ENCODE measurements at places on chromosomes 1 and 21. TPM values are rescaled to one million over a fixed set of nuclear protein-coding genes. Genes with fewer than 3 reads are reported as not detected.

GRCh38 chr1:87007323-87007722 lies 92.9 kb downstream of the HS2ST1 start:
- no peak for DNase-seq

DNA sequence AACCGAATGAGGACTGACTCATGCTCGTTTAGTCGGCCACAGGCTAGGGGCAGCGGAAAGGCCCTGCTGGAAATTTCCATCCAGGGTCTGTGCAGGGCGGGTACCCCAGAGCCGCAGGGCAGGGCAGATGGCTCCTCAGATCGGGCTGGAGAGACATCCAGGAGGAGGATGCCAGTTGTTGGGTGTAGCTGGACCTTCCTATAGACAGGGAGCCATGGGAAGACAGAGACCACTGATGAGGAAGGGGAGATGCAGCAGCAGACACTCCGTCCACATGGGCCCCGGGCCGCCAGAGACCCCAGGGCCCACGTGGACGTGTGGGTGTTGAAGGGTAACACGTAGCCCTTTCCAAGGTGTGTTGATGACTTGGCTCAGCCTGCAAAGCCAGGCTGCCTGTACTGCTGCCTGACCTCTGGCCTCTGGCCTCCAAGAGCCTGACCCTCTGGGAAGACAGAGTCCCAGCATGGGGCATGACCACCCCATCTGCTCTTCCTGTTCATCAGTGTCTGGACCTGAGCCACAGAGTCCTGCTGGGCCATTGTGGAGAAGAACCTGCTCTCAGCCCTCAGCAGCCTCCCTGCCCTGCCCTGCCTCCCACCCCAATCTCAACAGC lies 4.8 kb downstream of the GNG4 start:
- DNase-seq: no peak

GRCh38 chr1:157403203-157403602 lies 149.1 kb downstream of the FCRL5 start:
- DNase-seq: no peak

- no peak for DNase-seq
Measured at GRCh38 chr1:153648000-153648643, 10.4 kb upstream of the SNAPIN start.

GRCh38 chr1:63475761-63476160 lies 47.3 kb downstream of the ITGB3BP start:
- no peak for DNase-seq

DNA sequence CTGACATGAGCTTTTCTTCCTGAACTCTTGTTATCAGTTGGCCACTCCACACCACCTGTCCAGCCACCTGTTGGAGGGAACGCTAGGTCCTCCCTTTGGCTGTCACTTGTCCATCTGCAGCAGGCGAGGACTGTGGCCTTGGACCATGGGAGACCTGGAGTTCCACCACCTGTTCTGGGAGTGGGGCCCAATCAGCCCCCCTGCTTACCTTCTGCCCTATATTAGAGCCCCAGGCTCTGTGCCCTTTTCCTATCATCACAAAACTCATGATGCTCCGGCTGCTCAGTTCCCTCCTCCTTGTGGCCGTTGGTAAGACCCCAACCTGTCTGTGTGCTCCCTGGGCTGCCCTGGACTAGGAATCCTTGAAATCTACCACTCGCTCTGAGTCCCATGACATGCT lies at the start of gene CELA3A:
Gene CELA3A (plus strand): TSS at position 249 of the 400 bp plus-strand sequence. CDS start 18 bp downstream, at position 267.
- no peak for DNase-seq

DNA sequence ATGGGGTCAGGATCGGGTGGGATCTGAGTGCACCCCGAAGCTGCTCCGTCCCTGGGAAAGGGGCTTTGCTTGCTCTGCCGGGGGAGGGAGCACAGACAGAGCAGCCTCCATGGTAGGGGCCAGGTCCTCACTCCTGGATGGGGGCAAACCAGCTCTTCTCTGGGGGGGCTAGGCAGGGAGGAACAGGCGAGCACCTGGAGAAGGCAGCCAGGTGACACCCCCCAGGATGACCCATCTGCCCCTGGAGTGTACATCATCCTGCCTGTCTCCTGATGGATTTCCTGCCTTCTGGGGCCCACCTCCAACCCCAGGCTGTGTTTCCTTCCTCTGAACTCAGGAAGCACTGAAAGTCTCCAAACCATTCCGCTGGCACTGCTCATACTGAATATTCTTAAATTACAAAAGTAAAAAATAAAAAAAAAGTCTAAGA lies 248.0 kb downstream of the RHOU start:
- peak; percentile 43 for DNase-seq

OR10R2 gene
- total RNA-seq: not detected

DNA sequence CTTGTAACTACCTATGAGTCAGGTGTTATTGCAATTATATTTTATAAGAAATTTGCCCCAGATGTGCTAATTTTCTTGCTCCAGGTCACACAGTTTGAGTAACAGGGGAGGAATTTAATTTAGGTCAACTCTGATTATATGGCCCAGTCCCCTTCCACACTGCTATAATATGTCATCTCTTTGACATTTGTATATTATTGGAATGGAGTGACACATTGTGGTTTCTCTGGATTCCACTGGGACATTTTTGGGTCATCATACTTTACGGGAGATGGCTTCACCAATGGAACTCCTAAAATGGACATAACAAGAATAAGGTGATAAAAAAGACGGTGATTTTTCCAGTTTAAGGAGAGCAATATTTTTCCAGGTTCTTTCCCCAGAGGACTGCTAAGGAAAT lies 191.2 kb downstream of the DISC1 start:
- DNase-seq: no peak

GJA5 gene
- 1.1 TPM for total RNA-seq

OR2L3 gene
- not detected for total RNA-seq

DNA sequence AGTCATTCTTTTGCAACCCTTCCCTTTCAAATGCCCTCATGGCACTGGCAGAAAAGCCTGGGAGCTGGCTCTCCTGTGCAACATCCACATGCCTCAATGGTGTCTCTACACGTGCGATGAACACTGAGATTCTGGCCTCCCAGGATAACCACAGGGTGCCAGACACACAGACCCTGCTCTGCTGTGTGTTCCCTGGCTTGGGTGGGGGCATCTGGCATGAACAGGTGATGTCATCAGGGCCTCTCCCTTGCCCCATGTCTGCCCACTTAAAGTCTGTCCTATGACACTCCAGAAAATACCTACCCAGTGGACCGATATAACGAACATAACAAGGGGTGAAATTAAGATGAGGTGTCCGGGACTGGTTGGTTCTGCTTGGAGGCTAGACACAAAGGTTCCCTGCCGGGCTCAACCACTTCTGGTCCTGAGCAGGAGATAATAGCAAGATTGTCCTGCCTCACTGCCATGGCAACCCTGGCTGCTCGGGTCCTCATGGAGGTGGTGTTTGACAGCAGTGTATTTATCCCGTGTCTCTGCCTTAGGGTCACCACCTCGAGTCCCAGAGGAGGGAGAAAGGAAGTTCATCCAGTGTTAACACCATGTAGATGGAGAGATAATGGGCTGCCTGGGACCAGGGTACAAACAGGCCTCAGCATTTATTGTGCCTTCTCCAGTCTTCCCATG lies 19.3 kb downstream of the INSRR start:
- DNase-seq: no peak

DNA sequence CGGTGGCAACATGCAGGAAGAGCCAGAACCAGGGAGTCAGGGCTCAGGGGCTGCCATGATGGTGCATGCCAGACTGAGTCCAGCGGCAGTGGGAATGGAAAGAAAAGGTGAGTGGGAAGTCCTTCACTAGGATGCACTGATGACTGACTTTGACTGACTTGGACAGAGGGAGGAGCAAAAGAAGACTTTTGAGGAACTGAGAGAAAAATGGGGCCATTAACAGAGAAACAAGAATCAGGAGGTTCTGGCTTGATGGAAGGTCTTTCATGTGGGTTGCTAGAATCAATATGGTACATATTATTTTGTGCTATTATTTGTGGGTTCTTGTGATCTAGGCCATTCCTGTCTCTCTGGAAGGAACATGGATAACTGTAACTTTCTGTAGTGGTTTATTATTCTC lies 454.6 kb upstream of the PROX1 start:
- DNase-seq: no peak

- DNase-seq: no peak
Measured at GRCh38 chr1:108758796-108759195, 12.3 kb downstream of the STXBP3 start.

ST6GALNAC3 gene
- total RNA-seq: 2.6 TPM

GRCh38 chr1:196466166-196466565 lies 142.1 kb downstream of the KCNT2 start:
- no peak for DNase-seq

DNA sequence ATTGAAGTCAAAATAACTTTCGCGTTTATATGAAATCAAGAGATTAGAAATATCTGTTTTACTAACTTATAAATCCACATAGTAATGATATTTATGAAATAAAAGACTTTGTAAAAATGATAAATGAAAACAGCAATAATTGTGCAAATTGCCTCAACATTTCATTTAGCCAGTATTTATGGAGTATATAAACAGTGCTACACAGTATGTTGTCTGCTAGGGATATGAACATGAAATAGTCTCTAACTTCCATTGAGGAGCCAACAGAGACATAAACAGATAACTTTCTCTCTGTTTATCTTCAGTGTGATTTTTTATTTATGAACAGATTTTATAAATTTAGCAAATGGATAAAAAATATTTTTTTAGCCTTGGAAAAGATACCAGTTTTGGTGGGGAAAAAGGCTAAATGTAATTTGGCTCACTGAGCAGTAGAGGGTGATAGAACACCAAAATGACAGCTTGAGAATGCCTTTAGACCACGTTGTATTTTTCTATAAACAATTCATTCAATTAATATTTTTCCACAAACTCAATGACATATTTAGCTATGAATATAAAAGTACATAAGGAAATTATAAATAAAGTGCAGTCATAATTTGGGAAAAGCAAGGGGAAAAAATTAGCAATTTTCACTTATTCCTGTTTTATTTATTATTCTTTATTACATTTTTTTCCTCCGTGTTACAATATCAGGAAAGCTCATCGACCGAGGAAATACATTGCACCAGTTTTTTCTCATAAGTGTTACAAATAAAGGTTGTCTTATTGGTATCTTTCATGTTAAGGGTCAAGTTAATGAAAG lies 47.5 kb upstream of the EEIG2 start:
- no peak for DNase-seq

CHODL gene
- not detected for total RNA-seq

GRCh38 chr1:46790446-46791101 lies 8.3 kb upstream of the CYP4B1 start:
- no peak for DNase-seq

DNA sequence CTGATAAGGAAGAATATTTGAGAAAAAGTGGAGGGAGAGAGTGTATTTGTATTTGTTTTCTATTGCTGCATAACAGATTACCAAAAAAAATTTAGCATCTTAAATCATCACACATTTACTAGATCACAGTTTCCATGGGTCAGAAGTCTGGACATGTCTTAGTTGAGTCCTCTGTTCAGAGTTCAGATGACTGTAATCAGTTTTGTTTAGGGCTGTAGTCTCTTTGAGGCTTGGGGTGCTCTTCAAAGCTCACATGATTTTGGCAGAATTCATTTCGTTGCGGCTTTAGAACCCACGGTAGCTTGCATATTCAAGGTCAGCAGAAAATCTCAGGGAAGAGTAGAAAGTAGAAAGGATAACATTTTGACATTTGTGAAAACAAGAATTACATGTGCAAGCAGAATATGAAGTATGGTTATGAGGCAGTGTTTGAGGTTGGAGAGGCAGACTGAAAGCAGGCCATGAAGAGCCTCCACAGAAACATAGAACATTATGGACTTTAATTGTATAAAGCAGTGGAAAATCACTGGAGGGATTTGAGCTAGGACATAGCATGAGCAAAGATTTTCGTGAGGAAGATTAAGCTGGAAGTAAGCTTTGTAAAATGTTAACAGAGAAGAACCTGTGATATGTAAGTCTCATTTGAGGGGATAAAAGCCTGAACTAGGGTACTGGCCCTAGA lies 110.6 kb upstream of the GPR52 start:
- no peak for DNase-seq

DNA sequence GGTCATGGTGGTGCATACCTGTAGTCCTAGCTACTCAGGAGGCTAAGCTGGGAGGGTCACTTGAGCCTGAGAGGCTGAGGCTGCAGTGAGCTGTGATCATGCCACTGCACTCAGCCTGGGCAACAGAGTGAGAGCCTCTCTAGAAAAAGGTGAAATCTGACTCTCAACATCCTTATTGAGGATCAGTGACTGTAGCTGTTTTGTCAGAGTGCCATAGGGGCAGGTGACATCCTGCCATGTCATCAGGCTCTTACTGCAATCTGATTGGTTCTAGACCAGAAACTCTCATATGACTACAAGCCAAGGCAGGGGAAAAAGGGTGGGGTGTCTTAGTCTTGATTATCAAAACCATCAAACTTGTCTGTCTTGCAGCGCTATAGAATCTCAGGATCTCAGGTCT lies 62.8 kb upstream of the NGF start:
- no peak for DNase-seq

- DNase-seq: no peak
Measured at GRCh38 chr21:36611379-36611778, 87.5 kb upstream of the SIM2 start.

SYDE2 gene
- 4.8 TPM for total RNA-seq

DNA sequence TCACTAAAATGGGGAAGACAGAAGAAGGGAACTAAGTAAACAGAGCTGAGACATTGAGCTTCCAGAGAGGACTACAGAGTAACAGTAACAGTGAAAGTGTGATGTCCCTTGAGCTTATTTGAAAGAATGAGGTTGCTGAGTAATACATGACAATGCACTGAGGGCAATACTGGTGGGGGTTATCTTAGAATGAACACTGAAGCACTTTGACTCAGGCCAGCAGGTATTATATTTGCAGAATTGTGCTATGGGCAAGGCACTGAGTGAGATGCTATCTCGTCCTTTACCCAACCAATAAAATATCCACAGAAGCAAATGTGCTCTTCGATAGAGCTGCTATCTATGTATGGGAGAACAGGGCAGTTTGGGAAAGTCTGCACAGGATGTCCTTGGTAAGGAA lies 133.2 kb downstream of the DISP1 start:
- no peak for DNase-seq

- DNase-seq: no peak
Measured at GRCh38 chr1:76240316-76240715, 165.8 kb downstream of the ST6GALNAC3 start.

GRCh38 chr1:100456880-100457279 lies 81.1 kb upstream of the GPR88 start:
- DNase-seq: no peak

GRCh38 chr1:107162745-107163144 lies 21.9 kb downstream of the NTNG1 start:
- no peak for DNase-seq

DNA sequence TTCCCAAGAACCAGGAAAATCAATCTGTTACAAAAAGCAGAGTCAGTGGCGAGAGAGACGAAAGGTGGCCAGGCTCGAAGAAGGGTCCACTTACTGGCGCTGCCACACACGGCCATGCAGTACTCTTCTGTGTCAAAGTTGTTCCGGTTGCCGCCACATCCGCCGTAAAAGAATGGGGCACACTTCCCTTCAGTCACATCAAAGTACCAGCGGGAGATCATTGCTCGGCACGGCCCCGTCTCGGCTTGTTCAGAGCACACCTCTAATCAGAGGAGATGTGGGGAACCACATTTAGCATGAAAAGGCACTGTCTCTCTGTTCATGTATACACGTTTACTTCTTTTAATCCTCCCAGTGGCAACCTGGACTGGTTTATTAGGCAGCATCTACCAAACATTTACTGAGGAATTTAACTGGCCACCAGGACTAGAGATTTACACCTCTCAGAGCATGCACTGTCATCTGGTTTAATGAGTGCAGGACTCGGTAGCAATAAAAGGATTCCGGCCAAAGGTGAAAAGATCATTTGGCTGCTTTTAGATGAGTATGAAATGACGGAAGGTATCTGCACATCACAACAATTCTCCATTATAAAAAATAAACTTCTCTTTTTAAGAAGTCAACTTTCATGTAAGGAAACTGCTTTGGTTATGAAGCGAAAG lies 170.5 kb downstream of the APP start:
- no peak for DNase-seq

- DNase-seq: no peak
Measured at GRCh38 chr1:53583868-53584776, 124.9 kb downstream of the DMRTB1 start.

Data from left lobe of liver (tissue), 2 donors.